ENCODE measurements at places on chromosomes 7 and 10.

DNA sequence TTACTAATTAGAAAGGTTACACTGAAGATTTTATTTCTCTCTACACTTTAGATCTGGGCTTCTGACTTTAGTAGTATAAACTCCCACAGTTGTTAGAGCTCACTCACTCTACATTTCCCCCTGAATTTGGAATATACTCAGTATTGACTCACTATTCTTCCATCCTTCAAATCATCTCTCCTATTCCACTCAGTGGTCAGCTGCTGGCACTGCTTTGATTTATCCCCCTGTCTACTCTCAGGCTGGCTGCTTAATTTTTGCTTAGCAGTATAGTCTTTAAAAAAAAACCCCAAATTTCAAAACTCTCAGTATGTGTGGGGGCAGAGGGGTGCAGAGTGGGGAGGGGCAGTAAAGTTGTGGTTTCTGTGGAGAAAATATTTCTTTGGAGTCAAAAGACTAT lies 68.9 kb downstream of the CDK6 start:
- no peak for DNase-seq

GRCh38 chr7:151371266-151371665 lies 29.7 kb downstream of the NUB1 start:
- DNase-seq = no peak

DNA sequence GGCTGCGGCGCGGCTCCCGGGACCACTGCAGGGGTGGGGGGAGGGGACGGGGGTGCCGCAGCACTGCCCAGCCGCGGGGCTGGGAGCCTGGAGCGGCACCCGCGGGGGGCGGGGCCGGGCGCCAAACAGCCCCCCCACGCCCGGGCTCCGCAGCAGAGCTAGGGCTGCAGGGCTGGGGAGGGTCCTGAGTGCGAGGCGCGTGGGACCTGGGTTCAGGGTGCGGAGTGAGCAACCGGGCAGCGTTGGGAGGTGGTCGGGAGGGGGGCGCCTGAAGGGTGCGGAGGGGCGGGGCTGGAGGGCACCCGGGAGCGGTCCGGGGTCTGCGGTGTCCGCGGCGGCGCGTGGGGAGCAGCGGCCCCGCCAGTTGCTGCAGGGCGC lies 528 bp downstream of the CAMK2G start:
- no peak for DNase-seq

DNA sequence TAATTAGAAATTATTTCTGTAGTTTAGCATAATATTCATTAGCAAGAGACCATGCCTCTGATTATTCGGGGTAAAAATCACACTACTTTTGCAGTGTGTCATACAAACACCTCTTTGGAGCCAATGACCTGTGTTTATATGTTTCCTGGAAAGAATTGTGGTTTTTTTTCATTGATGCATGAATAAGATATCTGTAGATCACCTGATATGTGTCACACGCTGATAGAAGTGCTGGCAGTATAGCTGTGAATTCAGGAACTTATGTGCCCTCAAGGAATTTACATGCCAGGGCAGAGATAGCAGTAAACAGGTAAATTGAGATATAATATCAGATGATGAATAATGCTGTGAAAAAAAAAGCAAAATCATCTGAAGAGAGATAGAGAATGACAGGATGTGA lies 118.2 kb downstream of the VPS50 start:
- no peak for DNase-seq

GRCh38 chr7:158760936-158761335 lies 56.3 kb upstream of the NCAPG2 start:
- DNase-seq = no peak

- DNase-seq = no peak
These were observed 440 bp downstream of the JAKMIP3 start for GRCh38 chr10:132066186-132066585.

GRCh38 chr10:11143242-11143641 lies 125.6 kb downstream of the CELF2 start:
- no peak for DNase-seq

GRCh38 chr10:111063471-111063870 lies 13.4 kb upstream of the ADRA2A start:
- no peak for DNase-seq

GRCh38 chr10:29067628-29068027 lies 221.2 kb upstream of the LYZL1 start:
- no peak for DNase-seq

All from AML-193 (cell line).